Memory B cell (primary cell): ENCODE measurements at places on chromosomes 7 and 10.

DNA sequence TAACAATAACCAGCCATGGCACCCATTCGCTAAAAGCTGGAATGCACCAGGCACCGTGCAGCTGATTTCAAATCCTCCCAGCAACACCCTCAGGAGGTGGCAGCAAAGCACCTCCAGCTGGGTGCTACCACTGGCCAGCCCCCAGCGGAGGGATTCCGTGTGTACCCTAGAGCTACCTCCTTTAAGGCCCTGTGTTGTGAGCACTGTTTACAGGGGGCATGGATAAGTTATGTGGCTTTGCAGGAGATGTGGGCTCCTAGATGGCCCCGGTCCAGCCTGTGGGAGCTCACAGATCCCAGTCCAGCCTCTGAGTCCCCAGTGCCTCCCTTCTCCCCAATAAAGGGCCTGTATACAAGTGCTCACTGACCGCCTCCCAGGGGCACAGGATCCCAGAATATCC, 27.1 kb downstream of the TNRC18 start:
- DNase-seq = peak; percentile 46

DNA sequence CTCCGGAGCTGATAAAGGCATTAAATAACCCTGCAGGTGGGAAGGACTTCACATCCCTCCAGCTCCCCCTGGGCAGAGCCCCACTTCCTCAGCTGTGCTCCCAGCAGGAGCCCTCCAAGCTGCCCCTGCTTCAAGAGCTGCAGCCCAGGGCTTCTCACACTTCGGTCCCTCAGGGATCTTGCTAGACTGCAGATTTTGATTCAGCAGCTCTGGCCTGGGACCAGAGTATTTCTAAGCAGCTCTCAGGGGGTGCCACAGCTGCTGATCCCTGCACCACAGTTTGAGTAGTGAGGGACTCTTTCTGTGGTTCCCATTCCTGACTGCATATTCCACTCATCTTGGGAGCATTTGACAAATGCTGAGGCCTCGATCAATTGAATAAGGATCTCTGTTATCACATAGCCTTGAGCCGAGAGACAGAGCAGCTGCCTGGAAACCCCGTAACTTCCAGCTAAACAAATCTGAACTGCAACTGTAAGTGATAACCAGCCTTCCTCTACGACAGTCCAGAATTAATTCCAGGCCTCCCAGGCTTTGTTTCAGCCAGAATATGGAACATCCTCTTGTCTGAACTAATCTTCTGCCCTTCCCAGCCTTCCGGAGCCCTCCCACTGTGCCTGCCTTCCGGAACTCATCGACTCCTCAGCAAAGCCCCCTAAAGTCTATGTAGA, 161.4 kb downstream of the CCDC3 start:
- DNase-seq = no peak

DNA sequence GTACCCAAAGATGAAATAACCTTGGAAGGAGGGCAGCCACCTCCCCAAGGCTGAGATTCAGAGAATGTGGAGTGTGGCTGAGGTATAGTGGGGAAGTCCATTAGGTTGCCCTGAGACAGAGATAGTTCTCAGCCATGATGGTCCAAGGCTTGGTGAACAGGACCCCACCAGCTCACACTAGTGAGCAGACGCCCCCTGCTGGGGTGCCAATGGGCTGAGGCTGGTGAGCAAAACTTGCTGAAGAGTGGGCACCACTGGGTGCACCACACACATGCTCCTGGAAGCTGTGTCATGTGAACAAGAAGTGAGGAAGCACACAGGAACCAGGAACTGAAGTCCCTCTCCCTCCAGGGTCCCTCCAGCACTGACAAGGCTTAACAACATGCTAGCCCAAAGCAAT, 8.9 kb downstream of the FBXL13 start:
- peak; percentile 31 for DNase-seq

DNA sequence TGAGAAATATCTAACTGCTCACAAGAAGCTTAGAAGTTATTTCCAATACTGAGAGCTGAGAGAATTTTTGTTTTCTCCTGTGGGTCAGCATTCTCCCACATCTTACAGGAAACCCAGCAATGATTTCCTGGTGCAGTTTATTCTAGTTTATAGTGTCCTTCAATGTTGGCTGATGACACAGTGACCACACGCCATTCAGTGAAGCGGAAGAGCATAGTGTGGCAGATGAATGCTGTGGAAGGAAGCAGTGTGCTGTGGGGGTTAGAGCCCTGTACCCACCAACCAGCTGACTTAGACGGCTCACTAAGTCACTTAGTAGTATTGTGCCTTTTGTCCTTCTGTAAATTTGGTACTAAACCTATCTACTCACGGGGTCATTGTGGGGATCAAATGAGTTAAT, 1.4 kb upstream of the TMEM26 start:
- no peak for DNase-seq

DNA sequence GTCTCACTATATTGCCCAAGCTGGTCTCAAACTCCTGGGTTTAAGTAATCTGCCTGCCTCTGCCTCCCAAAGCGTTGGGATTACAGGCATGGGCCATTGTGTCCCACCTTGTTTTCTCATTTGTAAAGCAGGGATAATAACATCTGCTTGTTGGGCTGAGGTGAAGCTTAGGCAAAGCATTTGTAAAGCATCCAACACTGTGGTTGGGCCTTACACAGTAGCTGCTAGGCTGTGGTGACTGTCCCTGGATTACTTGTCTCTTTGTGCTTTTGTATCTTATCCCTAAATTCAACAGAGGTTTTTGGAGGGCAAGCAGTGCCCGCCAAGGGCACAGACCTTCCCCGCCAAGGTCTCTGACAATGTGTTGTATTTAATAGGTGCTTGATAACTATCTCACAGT, 14.3 kb downstream of the HKDC1 start:
- DNase-seq = no peak

- no peak for DNase-seq
Observed at GRCh38 chr10:45227456-45227855, 88.0 kb downstream of the OR13A1 start.

DNA sequence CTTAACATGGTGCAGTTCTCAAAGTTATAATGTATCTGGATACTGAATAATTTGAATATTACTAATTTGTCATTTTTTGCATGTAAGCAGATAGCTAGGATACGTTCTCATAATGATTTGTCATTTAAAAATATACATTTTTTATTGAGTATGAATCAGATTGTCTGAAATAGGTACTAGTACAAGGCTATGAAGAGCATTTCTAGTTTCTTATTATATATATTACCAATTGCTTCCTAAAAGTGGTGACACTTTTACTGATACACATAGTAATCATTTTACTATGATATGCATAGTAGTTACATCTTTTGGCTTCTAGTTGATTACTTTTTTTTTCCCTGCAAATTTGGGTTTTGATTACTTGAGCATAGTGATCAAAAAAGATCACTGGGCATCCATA, 26.4 kb downstream of the RAB18 start:
- DNase-seq = no peak

DNA sequence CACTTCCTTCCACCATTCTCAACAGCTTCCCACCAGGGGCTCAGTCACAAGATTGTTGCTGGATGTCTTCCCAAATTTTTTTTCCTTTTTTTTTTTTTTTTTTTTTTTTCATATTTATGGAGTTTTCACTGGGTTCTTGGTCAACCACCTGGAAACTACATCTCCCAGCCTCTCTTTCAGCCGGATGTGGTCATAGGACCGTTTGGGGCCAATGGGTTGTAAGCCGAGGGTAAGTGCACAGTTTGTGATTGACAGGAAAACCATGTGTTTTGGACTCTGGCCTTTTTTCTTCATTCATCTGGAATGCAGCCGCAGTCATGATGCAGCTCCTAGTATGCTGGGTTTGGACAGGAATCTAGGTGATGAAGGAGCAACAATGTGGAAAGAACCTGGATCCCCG, 337.1 kb upstream of the FOXK1 start:
- DNase-seq = no peak

GRCh38 chr10:24790599-24790998, 66.9 kb upstream of the ARHGAP21 start:
- DNase-seq = no peak

GRCh38 chr7:145263886-145264285, 428.0 kb upstream of the TPK1 start:
- DNase-seq = no peak

DNA sequence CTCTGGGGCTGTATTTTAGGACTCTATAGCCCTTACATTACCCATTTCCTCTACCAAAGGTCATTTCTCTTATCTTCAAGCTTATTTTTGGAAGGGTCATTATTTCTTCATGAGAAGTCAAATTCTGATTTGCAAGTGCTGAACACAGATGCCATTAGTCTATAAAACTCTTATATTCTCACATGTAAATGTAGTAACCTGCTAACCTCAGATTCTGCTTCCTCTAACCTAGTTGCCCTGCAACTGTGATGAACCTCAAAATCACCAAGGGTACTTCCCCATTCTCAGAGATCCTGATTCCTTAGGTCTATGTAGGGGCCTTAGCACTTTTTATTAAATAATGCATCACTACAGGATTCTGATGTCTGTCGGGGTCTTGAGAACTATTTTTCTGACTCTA, 6.3 kb downstream of the FAS start:
- no peak for DNase-seq

DNA sequence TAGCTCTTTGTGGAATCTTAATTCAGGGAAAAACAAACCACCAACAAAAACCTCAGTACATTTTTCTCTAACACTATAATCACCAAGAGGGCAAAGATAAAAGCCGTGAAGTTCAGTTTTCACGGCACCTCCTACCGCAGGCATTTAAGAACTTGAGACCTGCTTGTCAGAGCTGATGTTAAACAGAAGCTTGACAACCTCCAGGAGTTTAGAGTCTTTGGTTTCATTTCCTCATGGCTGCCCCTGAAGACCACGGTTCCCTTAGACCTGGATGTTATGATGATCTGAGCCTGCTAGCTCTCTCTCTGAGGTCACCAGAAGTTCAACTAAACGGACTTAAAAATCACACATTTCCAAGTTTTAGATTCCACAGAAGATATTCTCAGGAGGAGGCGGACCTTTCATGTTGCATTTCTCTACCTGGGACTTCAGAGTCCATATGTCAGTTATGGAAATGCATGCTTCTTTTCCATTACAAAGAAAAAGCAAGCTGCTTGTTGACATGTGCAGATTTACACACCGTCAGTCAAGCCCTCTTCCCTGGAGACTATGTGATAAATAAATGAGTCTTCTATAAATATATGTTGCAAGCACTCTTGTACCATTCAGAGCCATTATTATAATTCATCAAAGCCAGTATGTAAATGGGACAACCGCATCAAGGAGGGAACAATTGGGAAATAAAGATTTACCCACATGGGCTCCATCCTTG, 258.0 kb downstream of the GFRA1 start:
- DNase-seq = no peak

DNA sequence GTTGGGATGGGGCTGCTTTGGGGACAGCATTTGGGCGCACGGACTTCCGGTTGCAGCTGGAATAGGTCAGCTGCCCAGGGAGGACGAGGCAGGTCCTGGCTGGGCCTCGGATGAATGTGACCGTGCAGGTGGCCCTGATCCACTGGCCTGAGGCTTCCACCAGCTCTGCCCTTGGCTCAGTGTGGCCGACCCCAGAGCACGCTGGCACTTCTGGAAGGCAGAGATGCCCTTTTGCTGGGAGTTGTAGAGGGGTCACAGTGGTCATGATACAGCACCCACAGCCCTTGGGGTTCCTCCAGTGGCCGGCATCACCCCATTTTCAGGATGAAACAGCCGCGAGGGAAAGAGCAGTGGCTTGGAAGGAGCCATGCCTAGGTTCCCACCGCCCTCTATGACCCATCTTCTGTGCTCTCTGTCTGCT, 19.0 kb downstream of the ADCY1 start:
- no peak for DNase-seq

GRCh38 chr7:47347346-47347745, 234.6 kb downstream of the TNS3 start:
- no peak for DNase-seq

DNA sequence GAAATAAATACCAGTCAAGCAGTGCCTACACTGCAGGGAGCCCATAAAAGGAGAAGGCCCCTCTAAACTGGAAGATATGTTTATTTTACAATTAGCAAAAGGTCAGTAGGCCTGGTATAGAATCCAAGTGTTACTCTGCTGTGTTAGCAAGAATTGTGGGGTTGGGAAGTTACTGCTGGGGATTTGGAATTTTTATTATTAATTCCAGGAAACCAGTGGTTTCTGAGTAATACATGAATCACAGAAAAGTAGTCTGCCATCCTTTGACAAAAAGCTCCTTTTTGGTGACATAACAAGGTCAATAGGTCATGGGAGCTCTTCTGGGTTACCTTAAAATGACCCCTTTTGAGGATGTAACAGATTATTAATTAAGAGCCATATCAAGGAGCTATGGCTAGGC, 67.4 kb downstream of the ZNF92 start:
- DNase-seq = no peak

DNA sequence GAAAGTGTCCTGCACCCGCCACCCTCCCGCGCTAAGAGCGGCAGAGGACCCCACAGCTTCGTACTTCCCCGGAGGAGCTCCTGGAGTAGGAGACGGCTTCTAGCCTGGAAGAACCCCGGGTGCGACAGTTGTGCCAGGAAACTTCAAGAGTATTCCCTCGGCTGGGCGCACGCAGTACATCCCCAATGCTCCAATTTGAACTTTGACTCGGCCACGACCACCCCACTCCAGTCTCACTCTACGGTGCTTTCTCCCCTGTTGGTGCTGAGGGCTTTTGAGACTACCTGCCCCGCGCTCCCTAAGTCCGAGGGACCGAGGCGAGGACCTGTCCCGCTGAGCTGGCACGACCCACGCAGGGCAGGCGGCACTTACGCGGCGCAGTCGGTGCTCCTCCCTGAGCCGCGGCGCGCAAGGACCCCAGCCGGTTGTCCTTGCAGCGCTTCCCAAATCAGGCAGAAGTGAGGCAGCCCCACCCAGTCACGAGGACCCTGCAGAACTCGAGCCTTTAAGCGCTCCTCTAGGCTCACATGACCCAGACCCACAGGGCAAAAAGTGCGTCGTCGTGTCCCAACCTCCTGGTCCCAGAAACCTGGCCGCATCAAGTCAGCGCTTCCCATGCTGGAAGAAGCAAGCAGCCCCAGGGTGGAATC, at the start of gene CPVL:
TSS of gene CPVL (minus strand) at position 481 of the 650 bp plus-strand sequence. CDS start 25,476 bp downstream, outside the sequence.
- DNase-seq = no peak

- no peak for DNase-seq
Observed at GRCh38 chr10:68586606-68587305, 26.6 kb downstream of the TET1 start.

DNA sequence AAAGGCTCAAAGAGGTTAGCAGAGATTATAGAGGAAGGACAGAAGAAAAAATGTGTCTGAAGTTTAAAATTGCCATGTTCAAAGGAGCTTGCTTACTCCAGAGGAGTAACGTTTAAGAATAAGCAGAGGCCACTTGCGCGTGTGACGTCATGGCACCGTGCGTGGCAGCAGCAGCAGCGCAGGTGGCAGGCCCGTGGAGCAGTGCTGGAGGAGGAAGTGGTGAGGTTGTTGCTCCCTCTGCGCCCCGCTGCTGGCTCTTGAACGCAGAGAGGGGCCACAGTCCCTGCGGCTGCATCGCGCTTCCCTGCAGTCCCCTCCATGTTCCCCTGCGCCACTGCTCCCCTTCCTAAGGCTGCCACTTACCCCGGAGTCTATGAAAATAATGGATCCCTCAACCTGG, 37.5 kb downstream of the GDI2 start:
- DNase-seq = peak; percentile 62

- DNase-seq = no peak
Observed at GRCh38 chr7:110645060-110645459, 445.9 kb upstream of the LRRN3 start.

- DNase-seq = no peak
Observed at GRCh38 chr10:102744374-102745051, 765 bp downstream of the WBP1L start.

- DNase-seq = no peak
Observed at GRCh38 chr7:78222001-78222751, 423.6 kb downstream of the PHTF2 start.
